ENCODE measurements at places on chromosomes 2 and 18.

GRCh38 chr2:238875101-238875470, 27.2 kb downstream of the TWIST2 start:
- no peak for DNase-seq

DNA sequence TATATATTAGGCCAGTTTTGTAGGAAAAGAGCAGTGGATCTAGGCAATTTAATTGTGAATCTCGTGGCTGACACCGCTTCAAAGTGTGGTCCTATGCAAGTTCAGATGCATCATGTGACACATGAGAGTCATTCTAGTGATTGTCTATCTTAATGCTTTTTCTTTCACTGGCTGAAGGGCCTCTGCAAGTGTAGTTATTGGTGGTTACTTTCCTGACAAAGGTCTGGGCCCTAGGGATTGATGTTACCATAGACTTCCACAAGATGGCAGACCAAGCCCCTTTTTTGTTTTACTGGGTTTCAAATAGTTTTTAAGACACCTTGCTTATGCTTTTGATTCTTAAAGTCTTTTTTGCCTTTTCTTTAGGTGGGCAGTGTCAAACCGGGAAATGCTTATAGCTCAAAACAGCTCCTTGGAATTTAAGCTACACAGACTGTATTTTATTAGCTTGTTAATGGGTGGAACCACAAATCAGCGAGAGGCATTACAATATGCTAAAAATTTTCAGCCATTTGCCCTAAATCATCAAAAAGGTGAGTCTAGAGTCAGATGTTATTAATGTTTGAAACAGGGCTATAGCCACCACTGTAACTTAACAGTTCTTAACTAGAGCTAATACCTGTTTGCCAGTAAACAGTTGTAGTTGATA, 25.9 kb downstream of the CD8A start:
- DNase-seq = no peak

- DNase-seq = no peak
Observed at GRCh38 chr2:238790126-238790832, 57.6 kb upstream of the TWIST2 start.

GRCh38 chr18:13483316-13484270, 242.8 kb downstream of the FAM210A start:
- DNase-seq = no peak

DNA sequence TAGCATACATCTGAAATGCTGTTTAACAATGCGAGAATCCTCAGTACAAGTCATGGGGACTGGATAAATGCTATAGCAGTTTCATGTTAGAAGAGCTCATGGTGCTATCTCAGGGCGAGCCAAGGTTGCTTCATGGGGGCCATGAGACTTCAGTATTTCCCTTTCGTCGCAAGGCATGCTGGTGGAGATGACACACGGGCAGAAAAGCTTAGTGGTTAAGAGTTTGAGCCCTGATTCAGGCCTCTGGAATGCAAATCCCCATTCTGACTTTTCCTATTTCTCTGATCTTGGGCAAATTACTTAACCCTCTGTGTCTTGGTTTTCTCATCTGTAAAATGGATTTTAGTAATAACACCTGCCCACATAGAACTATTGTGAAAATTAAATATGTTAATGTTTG, 57.4 kb upstream of the EPHA4 start:
- DNase-seq = no peak

DNA sequence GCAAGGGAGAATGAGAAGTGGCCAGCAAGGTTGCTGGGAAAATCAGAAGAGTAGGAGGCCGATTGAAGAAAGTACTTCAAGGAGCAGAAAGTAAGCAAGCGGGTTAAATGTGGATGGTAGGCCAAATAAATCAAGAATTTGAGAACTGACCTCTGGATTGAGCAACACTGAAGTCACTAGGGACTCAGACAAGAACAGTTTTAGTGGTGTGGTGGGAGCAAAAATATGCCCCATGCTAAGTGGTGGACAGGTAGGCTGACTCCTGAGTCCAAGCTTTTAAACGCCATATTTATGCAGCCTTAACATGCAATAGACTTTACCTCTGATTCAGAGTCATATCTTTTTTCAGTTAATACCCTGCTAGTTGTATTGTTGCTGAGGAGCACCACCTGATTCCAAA, 4.5 kb downstream of the TRABD2A start:
- DNase-seq = no peak

- no peak for DNase-seq
Observed at GRCh38 chr2:197972061-197972460, 167.7 kb downstream of the PLCL1 start.

- no peak for DNase-seq
Observed at GRCh38 chr2:10370895-10371294, 68.2 kb downstream of the HPCAL1 start.

DNA sequence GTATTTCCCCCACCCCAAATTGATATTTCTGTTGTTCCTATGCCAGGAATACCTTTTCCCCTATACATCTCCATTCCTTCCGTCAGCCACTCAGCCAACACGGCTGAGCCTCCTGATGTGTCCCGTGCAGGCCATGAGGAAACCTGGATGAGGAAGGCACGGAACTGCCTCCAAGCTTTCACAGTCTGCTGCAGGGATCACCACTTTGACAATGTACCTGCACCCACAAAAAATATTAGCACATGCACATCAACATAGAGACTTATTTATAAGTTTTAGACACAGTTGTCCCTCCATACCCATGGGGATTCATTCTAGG, 101.4 kb upstream of the PPP1CB start:
- DNase-seq = no peak

DNA sequence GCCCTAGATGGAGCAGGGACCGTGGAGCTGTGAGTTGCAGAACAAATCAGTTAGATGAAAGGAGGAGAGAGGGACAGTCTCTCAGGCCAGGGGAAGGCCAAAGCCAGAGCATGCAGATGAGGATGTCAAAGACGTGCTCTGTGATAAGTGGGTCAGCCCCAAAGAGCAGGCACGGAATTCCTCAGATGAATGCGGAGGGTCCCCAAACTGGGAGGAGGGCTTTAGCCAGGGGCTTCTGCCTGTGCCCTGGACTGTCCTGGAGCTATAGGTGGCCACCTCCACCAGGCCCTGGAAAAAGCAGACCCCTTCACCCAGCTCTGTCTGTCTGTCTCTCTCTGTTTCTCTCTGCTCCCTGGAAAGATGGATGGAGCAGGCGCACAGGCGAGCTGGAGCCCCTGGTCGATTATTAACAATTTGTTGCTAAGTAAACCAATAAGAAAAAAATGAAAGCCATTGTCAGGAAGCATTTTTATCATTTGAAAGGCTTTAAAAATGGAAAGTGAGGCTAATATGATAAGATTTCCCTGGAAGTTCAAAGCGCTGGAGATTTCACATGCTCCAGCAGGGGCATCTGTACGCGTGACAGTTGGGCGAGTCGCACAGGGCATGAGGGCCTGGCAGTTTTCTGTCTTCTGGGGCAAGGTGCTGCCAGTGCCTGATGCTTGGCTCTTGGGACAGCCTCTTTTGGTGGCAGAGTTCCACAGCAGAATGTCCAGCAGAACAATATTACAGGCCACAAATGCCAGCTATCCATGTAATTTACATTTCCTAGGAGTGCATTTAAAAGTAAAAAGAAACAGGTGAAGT, 241.0 kb downstream of the GLI2 start:
- DNase-seq = no peak

GRCh38 chr18:46373791-46374190, 269.6 kb downstream of the HAUS1 start:
- DNase-seq = no peak

DNA sequence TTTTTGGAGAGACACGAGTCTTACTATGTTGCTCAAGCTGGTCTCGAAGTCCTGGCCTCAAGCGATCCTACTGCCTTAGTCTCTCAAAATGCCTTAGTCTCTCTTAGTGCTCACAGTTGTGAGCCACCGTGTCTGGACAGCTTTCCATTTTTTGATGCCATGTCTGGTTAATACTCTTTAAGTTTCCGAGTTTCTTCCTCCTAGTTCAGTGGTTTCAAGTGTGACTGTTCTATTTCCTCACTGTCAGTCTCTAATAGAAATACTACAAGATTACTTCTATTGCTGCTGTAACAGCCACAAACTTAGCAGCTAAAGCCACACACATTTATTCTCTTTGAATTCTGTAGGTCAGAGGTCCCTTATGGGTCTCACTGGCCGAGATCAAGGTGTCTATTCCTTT, 125.1 kb upstream of the MGAT5 start:
- DNase-seq = no peak

GRCh38 chr2:221705185-221705877, 133.2 kb upstream of the EPHA4 start:
- DNase-seq = no peak

DNA sequence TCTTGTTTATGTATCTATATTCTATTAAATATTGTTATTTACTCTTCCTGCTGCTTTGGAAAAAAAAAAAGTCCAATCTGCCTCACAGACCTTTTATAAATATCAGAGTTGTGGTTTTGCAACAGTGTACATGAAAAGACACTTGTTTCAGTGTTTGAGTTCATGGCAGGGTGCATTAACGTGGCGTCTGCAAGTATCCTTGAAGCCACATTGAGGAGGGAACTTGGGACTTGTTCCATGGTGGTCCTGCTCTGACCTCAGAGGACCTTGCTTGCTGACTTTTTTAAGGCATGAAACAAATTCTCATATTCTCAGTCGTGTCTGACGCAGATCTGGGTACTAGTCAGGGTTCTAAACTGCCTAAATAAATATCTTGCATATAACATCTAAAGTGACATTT, 55.1 kb downstream of the CRIM1 start:
- no peak for DNase-seq

GRCh38 chr2:118292991-118293390, 204.7 kb downstream of the INSIG2 start:
- DNase-seq = no peak

GRCh38 chr2:20326163-20326780, 24.4 kb downstream of the PUM2 start:
- peak; percentile 27 for DNase-seq

- no peak for DNase-seq
Observed at GRCh38 chr2:170643346-170643745, 71.8 kb upstream of the SP5 start.

GRCh38 chr2:239882331-239882732, 142.8 kb downstream of the NDUFA10 start:
- peak; percentile 52 for DNase-seq

DNA sequence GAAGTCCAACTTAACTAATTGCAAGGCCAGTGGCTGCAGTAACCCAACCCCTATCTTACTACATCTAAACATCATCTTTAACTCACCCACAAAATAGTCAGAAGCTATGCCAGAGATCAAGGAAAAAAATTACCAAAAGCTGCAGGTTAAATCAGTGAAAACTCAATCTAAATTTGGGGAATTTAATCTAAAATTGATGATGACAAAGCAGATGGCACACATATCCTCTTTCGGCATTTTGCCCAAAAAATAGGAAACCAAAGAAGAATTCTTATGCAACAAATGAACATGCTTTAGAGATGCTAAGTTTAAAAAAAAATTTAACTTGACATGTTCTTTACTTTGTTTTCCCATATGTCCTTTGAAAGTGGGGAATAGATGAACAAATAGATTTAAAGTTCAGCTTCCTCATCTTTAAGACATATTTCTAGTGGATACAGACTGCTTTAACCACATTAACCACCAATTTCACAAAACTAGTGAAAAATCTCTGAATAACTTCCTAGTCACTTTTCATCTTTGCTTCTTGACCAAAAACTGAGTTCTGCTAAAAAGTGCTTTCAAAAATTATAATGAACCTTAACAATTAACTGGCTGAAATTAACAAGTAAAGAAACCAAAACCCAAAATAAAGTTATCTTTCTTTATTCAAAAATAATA, 74.3 kb upstream of the CCDC150 start:
- DNase-seq = no peak

DNA sequence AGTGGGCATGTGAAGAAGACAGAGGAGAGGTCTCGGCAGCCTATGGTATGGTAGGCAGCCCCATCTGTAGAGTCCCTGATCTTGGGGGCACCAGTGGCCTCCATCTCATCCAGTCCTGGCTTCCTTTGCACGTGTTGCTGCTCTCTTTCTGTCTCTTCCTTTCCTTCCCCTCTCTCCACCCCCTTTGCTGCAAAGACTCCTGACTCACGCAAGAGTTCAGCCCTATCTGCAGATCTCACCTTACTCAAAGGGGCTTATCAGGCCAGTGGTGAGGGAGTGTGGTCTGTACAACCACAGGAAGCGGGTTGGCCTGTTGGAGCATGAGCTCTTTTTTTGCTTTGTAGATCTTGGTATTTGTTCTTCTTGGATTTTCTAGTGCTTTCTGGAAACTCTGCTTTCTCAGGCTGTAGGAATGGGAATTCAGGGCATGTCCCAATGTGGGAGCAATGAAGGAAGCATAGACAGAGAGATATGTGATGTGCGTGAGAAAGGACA, 14.6 kb upstream of the NT5DC4 start:
- no peak for DNase-seq

GRCh38 chr18:50119296-50119695, 75.7 kb downstream of the MYO5B start:
- no peak for DNase-seq

DNA sequence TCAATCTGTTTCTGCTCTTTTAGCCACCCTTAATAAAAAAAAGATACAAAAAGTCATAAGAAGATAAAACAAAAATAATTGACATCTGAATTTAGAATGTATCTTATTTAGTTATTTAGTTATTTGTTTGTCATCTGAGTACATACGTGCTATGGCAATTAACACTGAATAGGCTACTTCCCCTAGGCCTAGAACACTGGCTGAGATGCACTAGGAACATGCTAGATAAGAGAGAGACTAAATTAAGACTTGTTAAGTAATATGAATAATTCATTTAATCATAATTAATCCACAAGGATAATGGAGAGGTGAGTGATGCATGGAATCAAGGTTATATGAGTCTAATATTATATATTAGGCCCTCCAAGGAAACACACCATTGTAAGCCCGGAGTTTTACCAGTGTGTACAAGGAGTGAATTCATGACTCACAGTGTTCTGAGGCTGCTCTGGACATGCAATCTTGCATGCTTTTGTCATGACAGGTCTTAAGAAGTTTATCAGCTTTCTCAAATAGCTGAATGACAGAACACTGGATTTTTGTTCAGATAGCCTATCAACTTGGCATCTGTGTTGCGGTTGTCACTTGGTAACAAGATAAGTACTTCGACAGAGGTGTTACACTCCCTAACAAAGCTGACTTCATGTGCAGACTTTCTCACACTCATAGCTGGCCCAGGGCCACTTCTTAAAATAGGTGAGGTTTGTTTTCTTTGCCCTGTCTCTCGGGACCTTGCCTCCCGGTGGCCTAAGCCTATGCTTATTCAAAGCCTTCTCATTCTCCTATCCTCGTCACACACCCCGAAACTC, 5.0 kb upstream of the SERPINB2 start:
- no peak for DNase-seq

DNA sequence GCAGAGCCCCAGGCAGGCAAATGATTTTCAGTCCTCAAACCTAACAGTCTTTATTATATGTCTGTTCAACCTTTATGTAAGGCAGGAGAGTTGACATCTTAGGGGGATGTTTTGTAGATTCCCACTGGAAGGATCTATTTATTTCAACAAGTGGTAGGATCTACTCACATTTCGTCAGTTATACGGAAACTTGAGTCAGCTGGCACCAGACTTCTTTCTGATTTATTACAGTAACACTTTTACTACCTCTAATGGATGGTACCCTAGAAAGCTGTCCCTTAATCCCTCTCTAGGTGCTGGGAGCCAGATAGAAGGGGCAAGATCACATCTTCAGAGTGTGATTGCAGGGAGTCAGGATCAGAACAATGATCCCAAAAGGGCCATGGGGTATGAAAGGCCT, 2.1 kb upstream of the RPL31 start:
- no peak for DNase-seq

GRCh38 chr18:46148810-46149209, 44.6 kb downstream of the HAUS1 start:
- DNase-seq = no peak
